ENCODE measurements at places on chromosomes 5 and 9.
A peak's percentile ranks its signal among the peaks of the same experiment; 100 is the strongest.

- DNase-seq, result no peak
Observed at GRCh38 chr5:82523633-82524032, 245.5 kb upstream of the RPS23 start.

- no peak for DNase-seq
Observed at GRCh38 chr9:79210541-79211243, 361.1 kb upstream of the TLE4 start.

- peak; percentile 32 for DNase-seq
Observed at GRCh38 chr9:97046228-97046627, 7.3 kb upstream of the CTSV start.

GRCh38 chr9:16828340-16829281 lies 41.9 kb downstream of the BNC2 start:
- no peak for DNase-seq

DNA sequence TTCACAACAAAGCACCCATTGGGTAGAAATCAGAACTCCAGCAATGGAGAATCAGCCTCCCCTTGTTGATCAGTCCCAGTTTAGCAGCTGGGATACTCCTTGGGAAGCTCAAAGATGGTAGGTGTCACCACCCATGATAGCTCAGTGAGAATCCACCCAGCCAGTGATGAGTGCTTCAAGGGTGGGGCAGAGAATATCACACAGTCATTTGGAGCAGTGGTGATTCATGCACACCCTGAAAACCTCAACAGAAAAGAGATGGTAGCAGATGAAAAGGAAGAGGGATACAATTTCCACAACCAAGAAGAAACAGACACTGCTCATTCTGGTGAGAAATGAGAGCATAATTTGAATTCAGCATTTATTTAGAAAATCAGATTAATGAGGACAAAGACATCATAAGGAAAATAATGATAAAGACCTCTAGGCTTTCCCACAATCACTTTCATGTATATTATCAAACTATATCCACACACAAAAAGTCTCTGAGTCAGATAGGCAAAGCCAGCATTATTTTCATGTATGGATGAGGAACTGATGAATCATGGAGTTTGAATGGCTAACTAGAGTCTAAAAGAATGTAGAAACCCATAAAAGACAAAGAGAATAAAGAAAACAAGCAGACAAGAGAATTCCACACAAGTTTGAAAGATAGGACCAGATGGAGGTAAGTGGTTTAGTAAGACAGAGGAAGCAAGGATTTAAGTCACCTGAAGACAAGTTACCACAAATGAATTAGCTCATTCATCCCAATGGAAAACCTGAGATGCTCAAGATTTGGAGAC lies 82.9 kb downstream of the FEM1C start:
- DNase-seq, result peak; percentile 24

GRCh38 chr9:136045595-136046553 lies 49.2 kb downstream of the NACC2 start:
- no peak for DNase-seq

DNA sequence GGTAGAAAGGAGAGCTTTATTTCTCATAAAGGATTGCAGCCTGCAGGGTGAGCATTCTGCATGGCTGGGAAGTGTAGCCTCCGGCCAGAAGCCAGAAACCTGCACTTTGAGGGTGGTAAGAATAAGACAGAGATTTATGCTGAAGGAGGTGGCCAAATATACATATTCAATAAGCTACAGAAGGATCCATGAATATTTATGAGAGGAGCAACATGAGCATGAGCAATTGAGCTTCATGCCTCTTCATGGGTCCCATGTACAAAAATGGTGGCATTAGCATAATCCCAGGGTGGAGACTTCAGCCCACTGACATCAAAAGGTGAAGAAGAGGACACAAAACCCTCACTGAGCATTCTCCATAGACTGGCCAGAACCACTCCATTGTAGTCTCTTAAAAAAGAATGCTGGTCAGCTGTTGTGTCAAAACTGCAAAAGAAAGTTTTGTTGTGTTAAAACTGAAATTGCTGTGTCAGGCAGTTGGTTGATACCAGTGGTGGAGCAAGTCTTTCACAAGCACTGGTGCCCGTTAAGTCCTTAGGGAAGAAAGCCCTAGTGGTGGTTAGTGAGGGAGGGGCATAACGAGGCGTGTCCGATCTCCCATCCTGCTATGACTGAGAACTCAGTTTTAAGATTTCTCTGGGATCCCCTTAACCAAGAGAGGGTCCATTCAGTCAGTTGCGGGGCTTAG lies 160.8 kb upstream of the MAP1B start:
- DNase-seq, result no peak

- DNase-seq, result peak; percentile 57
Observed at GRCh38 chr9:112793213-112793810, 42.8 kb downstream of the SNX30 start.

GRCh38 chr9:118444403-118444802 lies 740.2 kb downstream of the TLR4 start:
- no peak for DNase-seq

- no peak for DNase-seq
Observed at GRCh38 chr5:79846198-79846521, 144.9 kb downstream of the MTX3 start.

GRCh38 chr5:81789033-81789432 lies 38.1 kb upstream of the SSBP2 start:
- DNase-seq, result no peak

- DNase-seq, result no peak
Observed at GRCh38 chr9:76044266-76044819, 153.9 kb downstream of the PCSK5 start.

- peak; percentile 18 for DNase-seq
Observed at GRCh38 chr9:103707181-103707580, 386.9 kb upstream of the SMC2 start.

DNA sequence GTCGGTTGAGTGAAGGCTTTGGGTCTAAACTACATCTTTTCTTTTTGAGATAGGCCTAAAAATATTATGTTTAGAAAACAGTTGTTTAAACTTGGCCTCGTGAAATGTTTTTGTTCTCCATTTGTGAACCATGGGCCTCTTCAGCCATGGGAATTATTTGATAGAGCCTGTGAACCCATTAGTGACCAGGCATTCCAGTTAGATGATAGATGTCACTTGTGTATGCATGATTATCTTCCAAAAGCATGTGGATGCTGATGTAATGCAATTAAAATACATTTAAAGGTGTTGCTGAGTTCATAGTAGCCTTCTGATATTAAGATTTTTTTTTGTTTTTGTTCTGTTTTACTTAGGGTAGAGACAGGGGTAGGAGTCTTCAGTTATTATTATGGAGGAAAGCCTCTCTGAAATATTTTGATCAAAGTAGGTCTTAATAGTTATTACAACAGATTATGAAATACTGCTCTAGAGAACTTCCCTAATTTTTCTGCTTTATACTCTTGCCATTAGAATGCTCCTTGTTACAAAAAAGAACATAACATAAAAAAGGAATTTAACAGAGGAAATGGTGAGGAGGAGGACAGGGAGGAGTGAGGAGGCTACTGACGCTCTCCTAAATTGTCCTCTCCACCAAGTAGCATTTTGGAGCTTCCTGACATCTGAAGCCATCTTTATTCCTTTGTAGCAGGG lies 32.9 kb downstream of the CPEB4 start:
- DNase-seq, result no peak

GRCh38 chr5:40165789-40166728 lies 513.7 kb upstream of the PTGER4 start:
- DNase-seq, result no peak

- DNase-seq, result no peak
Observed at GRCh38 chr5:178313316-178313715, 80.7 kb upstream of the PHYKPL start.

DNA sequence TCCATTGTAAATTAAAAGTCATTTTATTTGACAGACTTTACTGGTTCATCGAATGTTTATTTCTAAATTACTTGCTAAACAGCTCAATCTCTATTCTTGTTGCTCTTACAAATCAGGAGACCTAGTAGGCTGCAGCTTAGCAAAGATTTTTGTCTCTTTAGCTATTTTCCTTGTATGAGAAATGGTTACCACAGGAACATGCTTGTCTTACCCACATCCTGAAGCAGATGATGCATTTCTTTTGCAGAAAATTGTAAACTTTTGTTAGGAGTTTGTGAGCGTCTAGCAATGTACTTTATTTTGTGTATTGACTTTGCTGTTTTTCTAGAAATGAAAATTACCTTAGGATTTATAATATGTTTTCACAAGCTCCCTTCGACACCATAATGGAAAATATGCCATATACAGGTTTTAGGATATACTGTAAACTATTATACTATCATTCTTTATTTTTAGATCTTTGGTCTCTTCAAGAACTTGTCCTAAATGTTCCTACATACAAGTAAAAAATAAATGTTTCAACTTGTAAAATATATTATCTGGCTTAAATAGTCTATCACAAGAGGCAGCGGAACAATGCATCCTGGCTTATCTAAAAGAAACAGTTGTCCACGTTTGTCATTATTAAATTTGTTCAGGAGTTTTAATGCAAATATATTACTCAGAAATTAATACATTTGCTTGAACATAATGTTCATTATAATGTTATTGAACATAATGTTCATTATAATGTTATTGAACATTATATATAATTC lies 54.1 kb downstream of the SPEF2 start:
- DNase-seq, result no peak

DNA sequence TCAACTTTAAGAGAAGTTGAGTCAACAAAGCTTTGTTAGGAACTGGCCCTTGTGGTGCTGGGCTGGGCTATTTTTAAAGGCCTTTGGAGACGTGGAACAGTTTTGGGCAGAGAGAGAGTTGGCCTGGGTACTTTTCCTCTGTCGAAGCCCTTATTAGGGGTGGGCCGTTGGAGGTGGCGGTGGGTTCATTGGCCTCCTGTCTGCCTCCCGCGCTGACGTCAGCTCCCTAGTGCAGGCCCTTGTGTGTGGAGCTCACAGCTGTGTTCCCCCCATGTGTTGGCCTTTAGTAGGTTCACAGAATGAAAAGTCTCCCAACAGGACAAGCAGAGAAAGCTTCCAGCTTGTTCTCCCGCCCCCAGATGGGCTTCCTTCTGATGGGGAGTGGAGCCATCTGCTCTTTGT lies 2.7 kb downstream of the NCS1 start:
- no peak for DNase-seq

- no peak for DNase-seq
Observed at GRCh38 chr9:31302620-31303418, 1081.6 kb upstream of the ACO1 start.

- no peak for DNase-seq
Observed at GRCh38 chr5:1005249-1005851, 3.3 kb upstream of the NKD2 start.

- no peak for DNase-seq
Observed at GRCh38 chr5:173729079-173729765, 112.8 kb upstream of the BOD1 start.

GRCh38 chr5:142770650-142771609 lies 753 bp downstream of the ARHGAP26 start:
- peak; percentile 64 for DNase-seq

GRCh38 chr9:134136118-134136995 lies 475 bp downstream of the WDR5 start:
- DNase-seq, result no peak

DNA sequence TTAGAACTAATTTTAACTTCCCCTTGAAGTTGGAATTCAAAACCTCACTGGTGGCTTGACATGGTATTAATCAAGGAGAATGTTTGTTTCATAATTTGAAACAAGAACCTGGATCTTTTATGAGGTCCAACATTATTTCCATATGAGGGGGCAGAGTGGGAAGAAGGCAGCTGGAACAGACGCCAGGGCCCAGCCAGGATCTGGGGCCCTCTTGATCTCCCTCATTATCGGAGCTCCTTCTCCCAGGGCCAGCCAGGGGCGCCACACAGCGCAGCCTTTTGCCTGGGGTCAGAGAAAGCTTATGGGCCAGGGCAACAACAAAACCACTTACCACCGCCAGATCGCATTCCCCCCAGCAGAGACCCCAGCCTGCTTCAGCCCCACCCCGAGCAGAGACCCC lies 27.1 kb upstream of the NKD2 start:
- DNase-seq, result no peak

All from SW 1271 (cell line).